ENCODE measurements at places on chromosomes 12 and 14.

DNA sequence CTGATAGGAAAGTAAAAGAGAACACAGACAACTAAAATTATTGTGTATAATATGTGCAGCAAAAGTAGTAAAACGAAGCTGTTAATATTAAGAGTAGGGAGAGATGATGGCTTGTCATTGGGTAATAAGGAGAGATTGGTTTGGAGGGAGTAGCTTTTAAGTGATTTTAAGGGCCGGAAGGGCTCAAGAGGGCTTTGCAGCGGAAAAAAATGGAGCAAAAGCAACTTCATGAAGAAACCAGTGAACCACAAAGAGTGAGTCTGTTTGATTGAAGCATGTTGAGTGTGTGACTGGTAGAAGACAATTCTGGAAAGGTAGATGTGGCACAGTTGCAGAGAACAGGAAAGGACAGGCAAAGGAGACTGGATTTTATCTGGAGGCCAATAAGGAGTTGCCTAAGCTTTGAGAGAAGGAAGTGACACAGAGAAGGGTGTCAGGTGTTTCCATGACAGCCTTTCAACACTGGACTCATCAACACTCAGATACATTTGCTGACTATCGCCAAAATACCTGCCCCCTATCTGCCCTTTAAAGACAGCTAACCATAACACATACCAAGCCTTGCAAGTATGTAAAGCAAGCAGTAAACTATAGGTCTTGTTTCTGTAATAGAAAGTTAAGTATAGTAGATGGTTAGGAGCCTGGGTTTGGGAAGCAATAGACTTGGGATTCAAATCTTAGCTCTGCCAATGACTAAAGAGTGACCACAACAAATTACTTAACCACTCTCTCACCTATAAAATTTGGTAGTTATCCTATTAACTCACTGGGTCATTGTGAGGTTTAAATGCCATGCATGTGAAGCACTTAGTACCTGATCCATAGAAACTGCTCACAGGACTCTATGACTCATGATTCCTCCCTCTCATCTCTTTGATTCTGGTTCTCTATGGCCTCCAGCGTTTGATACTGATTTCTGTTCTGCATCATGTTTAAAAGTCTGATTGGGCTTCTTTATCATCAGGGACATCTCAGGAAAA, 117.3 kb upstream of the LMNTD1 start:
- no peak for DNase-seq

DNA sequence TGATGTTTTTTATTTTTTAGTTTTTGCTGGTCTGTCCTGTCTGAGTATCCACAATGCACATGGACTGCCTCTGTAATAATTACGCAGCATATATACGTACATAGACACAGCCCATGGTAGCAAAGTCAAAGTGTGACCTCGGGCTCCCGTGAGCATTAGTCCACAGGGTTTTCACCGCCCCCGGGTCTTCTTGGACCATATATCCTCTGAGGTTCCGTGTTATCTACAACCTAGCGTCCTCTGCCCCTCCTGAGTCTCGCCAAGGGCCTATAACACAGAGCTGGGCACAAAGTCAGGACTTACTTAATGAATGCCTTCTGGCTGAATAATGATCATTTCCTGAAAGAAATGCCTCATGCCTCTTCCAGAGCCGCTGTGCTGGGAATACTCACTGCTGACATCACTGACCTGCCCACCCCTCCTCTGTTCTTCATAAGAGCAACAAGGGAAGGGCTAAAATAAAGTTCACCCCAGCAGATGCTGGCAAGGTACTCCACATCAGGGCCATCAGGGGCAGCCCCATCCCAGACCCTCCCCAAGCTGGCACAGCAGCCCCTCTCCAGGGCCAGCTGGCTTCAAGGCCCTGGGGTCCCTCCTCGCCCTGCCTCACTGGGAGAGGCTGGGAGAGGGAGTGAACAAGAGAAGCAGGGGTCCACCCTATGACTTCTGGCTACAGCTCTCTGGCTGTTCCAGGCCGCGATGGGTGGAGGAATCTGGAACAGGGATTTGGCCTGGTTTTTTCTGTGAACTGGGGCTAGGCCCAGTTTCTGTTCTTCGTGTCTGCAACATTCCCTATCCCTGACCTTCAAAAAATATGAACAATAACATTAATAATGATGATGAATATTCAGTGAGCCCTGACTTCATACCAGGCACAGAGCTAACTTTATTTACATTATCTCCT, 7.9 kb downstream of the HDAC7 start:
- no peak for DNase-seq

GRCh38 chr12:91065396-91065795, 7.6 kb upstream of the KERA start:
- DNase-seq, result no peak

- DNase-seq, result no peak
Measured at GRCh38 chr14:80356413-80356812, 145.1 kb upstream of the DIO2 start.

Data from esophagus squamous epithelium (tissue), 5 donors.